ENCODE measurements at places on chromosomes 6 and 20.
A peak's percentile ranks its signal among the peaks of the same experiment; 100 is the strongest.

- no peak for DNase-seq
Measured at GRCh38 chr6:166626177-166627032, 646 bp downstream of the RPS6KA2 start.

DNA sequence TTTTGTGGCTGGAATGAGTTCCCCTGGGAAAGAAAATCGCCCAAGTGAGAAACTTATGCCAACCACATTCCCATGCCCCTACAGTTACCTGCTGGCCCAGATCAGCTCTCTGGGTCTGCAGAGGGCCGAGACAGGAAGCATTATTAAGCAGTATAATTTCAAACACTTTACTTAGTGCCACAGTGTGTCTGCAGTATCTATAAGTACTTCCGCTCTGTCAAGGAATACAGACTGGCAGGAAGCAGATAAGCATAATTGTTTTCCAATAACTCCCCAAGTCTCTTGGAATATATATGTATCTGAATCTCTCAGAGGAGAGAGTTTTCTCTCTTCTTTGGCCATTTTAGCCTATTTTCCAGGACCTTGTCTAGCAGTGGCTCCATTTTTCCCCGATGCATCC lies 24.9 kb downstream of the SAYSD1 start:
- no peak for DNase-seq

DNA sequence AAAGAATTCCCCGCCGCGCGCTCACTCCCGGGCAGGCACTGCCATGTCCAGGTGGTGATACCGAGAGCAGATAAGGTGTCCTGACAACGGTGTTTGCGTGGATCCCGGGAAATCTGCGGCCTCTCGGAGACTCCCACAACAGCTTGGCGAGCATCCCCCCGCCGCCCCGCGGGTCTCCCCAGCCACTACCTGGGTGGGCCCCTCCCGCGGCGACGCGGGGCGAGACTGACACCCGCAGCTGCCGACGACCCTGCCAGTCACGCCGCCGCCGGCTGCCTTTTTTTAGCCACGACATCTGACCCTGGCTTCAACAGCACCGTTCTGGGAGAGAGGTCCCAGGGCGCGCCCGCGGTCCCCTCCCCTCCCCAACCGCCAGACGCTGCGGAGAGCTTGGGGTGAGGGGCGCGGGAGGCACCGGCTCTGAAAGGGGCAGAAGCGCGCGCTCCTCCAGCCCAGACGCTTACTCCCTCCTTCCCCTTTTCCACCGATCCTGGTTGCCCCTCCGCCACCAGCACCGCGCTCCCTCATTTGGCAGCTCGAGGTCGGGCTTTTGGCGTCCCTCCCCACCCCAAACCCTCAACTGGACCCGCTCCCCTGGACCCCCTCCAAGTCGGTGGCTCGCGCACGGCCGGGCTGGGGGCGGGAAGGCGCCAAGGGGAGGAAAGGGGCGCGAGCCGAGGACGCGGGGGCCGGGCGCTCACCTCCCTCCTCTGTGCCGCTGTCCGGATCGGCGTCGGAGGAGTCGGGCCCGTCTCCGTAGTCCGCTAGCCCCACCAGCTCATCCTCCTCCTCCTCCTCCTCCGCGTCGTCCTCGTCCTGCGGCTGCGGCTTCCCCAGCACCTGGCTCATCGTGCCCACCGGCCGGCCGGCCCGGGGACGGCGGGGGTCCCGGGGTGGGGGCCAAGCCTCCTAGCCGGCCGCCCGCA lies 665 bp downstream of the RRAGD start:
- DNase-seq: no peak

DNA sequence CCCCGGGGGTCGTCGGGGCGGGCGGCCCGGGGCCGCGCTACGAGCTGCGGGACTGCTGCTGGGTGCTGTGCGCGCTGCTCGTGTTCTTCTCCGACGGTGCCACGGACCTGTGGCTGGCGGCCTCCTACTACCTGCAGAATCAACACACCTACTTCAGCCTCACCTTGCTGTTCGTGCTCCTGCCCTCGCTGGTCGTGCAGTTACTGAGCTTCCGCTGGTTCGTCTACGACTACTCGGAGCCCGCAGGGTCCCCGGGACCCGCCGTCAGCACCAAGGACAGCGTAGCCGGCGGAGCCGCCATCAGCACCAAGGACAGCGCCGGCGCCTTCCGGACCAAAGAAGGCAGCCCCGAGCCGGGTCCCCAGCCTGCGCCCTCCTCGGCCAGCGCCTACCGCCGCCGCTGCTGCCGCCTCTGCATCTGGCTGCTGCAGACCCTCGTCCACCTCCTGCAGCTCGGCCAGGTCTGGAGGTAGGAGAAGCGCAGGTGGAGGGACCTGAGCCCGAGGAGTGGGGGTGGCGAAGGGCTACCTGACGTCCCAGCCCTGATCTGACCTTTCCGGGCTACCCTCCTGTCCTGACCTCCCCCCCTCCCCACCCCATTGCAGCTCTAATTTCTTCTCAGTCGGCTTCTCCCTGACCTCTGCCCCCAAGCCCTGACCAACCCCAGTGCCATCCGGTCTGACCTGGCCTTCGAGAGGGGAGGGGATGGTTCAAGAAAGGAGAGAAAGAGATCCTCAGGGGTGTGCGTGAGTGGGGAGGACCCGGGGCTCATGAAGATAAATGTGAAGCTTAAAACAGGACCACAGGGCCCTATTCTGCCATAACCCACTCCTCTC lies 558 bp downstream of the XKR7 start:
- peak; percentile 76 for DNase-seq

GRCh38 chr6:109095835-109096084 lies 453 bp downstream of the CEP57L1 start:
- no peak for DNase-seq

DNA sequence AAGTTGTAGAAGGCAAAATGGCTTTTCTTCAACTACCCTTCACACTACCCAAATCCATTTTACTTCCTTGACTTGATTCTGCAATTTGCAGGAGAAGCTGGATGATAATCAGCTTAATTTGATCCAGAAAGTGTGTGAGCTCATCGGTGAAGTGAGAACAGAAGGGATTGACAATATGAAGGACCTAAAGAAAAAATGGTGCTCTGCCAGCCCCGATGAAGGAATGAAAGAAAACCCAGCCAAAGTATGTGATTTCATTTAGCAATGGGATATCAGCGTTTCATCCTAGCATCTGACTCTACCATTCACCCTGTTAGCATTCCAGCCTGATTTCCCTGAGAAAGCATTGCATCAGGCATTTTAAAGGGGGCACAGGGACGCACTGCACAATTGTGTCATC lies 41.5 kb downstream of the CD164 start:
- DNase-seq: no peak

- DNase-seq: no peak
Measured at GRCh38 chr6:53020005-53020744, 25.1 kb upstream of the GSTA4 start.
